AG20443 (cell line): ENCODE measurements at places on chromosomes 16 and 17.
A peak's percentile ranks its signal among the peaks of the same experiment; 100 is the strongest.

DNA sequence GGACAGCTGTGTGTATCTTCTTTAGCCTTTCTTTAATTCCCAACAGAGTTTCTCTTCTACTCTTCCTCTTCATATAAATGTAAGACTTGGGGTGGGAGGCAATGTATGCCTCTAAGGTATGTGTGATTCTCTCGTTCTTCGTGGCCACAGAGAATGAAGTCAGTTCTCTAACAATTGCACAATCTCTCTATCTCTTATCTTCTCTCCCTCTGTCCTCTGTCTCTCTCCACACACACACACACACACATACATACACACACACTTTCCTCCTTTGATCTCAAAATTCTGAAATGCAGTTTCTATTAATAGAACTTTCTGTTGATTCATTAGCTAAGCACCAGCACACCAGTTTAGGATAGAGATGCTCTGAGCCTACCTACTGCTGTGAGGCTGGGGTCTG lies 615.7 kb upstream of the SALL1 start:
- no peak for DNase-seq

DNA sequence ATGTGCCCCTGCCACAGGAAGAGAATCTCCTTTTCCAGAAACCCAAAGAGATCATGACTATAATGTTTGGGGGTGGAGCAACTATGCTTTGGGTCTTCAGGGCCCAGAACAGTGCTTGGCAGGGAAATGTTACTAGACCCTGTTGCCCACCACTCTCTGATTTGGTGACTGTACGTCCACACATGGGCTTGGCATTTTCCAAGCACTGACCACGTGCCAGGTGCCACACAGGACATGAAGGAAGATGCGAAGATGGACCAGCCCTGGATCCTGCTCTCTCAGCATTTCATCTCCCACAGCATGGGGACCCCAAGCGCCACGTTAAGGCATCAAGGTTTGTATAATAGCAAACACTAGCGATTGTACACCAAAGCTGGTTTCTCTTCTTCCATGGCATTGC lies 50.1 kb downstream of the GSG1L start:
- no peak for DNase-seq

DNA sequence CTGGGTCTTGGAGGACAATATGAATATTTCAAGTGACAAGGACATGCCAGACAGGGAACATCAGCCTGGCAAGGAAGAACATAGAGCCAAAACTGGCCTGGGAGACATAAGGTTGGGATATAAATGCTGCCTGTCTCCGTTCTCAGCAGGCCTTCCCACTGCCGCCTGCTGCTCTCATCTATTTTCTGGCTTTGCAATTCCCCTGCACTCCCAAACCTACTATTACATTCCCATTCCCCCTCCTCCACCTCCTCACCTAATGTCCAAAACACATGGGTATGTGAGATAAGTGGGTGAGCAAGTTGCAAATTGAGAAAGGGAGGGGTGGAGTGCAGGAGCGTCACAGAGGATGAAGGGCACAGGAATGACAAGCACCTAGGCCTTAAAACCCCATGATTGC lies 244.3 kb upstream of the CDH8 start:
- no peak for DNase-seq

GRCh38 chr17:7590743-7591142 lies 849 bp upstream of the SOX15 start:
- peak; percentile 74 for DNase-seq

GRCh38 chr16:23114131-23114904 lies 34.9 kb downstream of the USP31 start:
- DNase-seq = no peak

GRCh38 chr17:6276711-6277110 lies 158.2 kb downstream of the AIPL1 start:
- DNase-seq = no peak

DNA sequence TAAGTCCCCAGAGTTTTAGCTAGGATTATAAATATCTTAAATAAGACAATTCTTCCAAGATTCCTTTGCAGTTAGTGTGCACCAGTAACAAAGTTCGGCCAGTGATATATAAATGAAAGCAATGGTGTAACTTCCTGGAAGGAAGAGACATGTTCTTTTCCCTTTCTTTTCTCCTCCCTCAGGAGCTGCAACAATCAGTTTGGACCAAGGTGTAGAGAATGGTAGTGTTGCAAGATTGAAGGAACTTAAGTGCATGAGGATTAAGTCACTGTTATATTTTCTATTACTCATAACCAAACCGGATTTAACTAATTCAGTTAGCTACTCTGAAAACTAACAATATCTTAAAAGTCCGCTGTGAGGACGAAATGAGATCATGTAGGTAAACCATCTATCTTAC lies 68.9 kb upstream of the KCNJ16 start:
- no peak for DNase-seq

GRCh38 chr16:47905771-47906170 lies 250.0 kb downstream of the ABCC12 start:
- peak; percentile 16 for DNase-seq

DNA sequence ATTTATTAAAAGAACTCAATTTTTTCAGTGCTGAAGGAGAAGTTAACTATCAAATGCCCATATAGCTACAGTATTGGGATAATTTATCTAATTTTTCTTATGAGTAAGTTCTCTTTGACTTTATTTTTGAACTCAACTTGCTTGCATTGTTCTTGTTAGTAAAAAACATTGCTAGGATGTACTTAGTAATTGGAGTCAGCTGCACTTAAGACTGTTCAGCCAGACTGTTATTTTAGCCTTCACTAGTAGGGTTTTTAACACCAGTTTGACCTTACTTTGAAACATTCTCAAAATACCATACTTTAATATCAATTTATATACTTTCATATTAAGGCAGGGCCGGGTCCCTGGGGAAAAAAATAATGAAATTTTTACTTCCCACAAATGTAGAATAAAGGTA lies 256.6 kb upstream of the TBX2 start:
- no peak for DNase-seq

- no peak for DNase-seq
These were observed 7.6 kb upstream of the CDK5R1 start for GRCh38 chr17:32479074-32479617.

DNA sequence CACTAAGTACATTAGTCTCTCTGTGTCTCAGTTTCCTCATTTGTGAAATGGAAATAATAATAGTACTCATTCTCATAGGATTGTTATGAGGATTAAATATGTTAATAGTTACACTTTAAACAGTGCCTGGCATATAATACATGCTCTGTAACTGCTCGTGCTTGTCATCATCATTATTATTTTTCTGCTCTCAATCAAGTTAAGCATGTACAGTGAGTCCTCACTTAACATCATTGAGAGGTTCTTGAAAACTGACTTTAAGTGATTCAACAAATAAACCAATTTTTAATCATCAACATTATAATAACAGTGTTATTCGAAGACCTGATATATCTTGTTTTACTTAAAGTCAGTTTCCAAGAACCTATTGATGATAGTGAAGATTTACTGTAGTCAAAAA lies 322.3 kb downstream of the ZFHX3 start:
- DNase-seq = no peak

GRCh38 chr16:55263271-55264250 lies 60.4 kb upstream of the IRX6 start:
- DNase-seq = no peak

DNA sequence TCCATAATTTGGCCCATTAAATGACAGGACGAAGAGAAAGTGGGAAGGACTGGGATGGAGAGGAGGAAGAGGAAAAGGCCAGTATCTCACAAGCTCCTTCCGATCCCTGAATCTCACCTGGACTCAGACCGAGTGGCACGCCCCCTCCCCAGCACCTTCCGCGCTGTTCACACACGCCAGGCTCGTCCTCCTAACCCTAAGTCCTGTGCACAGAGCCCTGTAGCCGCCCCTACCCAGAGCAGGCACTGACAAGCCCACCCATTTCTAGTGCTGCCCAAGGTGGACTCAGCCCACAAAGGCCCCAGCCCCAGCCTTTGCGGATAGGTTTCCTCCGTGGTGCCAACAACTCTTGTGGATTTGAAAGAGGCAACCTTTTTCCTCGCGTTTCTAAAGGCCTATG lies 9.2 kb downstream of the HS3ST3B1 start:
- no peak for DNase-seq

GRCh38 chr16:69563605-69564580 lies 1.9 kb upstream of the NFAT5 start:
- DNase-seq = no peak

- no peak for DNase-seq
These were observed 20.3 kb upstream of the MC1R start for GRCh38 chr16:89898201-89898967.

- peak; percentile 90 for DNase-seq
These were observed 21.0 kb downstream of the SOX8 start for GRCh38 chr16:1002399-1003166.

GRCh38 chr16:31010585-31011325 lies at the start of gene STX1B:
Gene STX1B (minus strand): TSS chr16:31010638. CDS start chr16:31010396, 242 bp downstream.
- peak; percentile 77 for DNase-seq

- DNase-seq = no peak
These were observed 3.3 kb upstream of the HELZ start for GRCh38 chr17:67248291-67248690.

GRCh38 chr17:4097165-4097960 lies 45.5 kb downstream of the ZZEF1 start:
- no peak for DNase-seq

DNA sequence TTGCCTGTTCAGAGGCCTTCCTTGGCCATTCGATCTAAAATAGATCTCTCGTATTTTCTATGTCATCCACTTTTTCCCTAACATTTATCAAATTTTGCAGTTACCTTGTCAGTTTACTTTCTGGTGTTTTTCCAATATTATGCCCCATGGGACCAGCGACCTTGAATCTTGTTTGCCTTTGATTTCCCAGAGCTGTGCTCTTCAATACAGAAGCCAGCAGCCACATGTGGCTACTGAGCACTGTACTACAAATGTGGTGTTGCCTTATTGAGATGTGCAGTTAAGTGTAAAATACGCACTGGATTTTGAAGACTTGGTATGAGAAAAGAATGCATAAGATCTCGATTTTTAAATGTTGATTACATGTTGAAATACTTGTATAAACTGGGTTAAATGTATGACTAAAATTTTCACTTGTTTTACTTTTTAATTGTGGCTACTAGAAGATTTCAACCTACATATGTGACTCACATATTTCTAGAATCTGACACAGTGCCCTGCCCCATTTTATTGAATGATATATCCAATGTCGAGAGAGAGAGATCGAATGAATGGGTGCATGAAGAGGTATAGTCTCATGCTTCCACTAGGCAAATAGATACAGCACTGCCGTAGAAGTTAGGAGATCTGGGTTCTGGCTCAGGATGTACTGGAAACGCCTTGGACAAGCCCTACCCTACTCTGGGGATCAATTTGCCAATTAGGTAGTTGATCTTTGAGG lies 824 bp upstream of the PSME3 start:
- DNase-seq = no peak

DNA sequence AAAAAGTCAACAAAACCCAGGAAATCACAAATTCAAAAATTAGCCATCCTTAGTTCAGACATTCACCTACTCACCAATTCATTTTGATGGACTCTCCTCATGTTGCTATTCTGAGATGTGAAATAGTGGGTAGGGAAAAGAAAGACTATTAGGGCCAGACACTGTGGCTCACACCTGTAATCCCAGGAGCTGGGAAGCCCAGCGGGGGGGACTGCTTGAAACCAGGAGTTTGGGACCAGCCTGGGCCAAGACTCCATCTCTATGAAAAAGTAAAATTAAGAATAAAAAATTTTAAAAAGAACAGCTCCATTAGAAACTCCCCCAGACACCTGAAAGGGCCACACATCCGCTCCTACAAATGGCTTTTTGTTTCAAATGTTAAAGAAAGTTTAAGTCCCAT lies 21.4 kb downstream of the UBE2O start:
- no peak for DNase-seq

DNA sequence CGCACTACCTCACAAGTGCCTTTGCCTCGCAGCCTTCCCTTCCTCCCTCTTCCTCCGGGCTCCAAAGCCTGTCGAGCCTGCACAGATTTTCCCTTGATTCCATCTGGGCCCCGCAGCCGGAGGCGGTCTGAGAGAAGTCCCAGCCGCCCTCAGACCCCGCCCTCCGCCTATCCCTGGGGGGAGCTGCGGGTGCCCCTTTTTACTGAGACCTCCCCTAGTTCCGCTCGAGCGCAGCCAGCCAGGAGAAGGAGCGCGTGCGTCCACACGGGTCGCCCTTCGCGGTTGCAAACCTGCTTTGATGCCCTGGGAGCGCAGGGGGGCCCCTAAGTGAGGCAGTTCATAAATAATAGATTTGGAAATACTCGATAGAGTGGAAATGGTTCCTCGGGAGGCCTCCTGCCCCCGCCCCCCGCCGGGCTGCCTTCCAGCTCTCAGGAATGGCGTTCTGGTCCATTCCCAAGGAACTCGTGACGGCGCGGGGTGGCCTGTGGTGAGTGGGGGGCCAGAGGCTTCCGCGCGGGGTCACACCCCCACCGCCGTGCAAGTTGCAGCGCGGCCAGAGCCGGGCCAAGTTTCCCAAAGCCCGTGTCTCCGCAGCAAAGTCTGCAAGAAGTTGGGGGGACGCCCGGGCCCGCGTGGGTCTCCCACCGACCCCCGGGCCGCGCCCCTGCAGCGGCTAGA lies 610 bp downstream of the C16orf74 start:
- DNase-seq = peak; percentile 46

GRCh38 chr17:48254896-48255295 lies 147.3 kb downstream of the SNX11 start:
- DNase-seq = no peak

DNA sequence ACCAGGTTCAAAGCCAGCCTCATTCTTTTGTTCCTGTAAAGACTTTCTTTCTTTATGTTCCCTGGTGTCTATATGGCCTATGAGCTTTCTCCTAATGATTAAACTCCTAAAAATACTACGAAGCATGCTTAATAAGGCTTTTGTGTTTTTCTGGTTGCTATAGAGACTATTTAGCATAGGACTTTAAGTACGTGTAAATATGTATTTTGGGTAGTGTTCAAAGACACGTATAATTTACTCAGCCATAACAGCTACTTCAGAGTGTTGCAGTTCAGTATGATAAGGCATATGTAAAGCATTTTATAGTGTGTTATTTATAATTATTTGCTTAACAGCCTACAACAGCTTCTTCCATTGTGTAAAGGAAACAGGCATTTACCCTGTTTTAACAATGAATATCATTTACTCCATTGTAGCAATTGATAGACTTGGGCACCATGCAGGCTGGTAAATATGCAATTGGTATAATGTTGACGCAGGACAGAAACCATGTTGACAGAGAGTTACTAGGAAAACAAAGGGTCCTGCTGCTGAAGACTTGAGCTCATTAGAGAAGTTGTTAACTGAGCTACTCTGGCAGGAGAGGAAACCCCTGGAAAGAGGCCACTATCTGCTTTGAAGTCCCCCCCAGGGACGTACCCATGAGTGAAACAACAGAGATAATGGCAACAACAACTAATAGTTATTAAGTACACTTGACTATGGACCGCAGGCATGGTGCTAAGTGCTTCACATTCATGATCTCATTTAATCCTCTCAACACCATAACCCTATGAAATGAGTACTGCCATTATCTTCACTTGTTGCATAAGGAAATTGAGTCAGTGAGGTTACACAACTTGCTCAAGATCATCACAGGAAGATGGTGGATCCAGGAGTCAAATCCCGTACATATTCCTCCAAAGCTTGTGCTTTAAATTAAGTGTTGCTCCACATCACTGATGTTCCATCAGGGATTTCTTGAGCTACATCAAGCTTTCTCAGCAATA lies 342.2 kb upstream of the DYNLRB2 start:
- no peak for DNase-seq

- no peak for DNase-seq
These were observed 56.6 kb upstream of the BCAR1 start for GRCh38 chr16:75308011-75308410.

GRCh38 chr17:66354472-66354871 lies 52.1 kb downstream of the PRKCA start:
- DNase-seq = no peak

- DNase-seq = no peak
These were observed 60.4 kb upstream of the RPH3AL start for GRCh38 chr17:413016-413350.
